ENCODE measurements at places on chromosomes 12 and 14. TPM values are rescaled to one million over a fixed set of nuclear protein-coding genes. Genes with fewer than 3 reads are reported as not detected.

Gene PRICKLE1
- total RNA-seq: 69.0 TPM

DNA sequence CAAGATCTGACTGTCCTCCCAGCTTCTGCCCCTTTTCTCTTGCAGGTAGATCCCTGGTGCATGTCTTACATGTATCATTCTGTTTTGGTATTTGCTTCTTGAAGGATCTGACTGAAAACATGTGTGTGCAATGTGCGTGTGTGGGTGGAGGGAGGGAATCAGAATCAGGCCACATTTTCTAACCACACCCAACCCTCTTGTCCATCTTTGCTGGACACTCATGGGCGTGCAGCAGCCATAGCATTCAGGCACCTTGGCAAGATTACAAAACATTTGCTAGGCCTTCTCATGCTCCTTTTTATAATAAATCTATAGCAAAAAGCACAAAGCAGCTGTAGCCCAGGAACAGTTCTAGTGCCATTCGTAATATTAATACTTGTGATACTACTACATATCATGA is 233.6 kb upstream of the E2F7 start:
- H3K27me3 ChIP-seq: no peaks in the 10 kb centered on the region
- DNase-seq: no peak
- H3K36me3 ChIP-seq: no peaks in the 10 kb centered on the region
- no peak overlapping the region for H3K4me3 ChIP-seq

DNA sequence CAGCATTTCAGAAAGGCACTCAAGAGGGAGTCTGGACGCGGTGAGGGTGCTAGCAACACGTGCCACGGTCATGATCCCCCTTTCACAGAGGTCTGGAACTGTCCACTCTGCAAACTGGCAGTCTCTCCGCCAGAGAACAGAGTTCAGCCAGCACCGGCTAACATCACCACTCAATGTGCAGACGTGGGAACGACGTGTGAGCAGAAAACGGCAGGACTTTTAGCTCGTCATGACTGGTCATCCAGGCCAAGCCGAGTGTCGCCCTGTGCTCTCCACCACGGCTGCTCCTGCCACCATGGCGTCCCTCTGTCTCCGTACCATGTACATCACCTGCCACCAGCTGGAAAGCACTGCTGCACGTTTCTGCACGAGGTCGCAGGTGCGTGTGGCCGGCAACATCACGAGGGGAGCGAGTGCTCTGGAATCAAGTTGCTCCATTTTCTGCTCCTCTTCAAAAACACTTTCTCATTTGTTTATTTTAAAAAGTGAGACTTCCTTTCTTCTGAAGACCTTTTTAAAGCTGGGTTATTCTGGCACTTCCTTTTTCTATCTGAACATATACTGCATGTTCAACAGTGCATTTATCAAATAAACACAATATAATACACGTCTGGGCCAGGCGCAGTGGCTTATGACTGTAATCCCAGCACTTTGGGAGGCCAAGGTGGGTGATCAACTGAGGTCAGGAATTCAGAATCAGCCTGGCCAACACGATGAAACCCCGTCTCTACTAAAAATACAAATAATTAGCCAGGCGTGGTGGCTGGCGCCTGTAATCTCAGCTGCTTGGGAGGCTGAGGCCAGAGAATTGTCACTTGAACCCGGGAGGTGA is 28.0 kb downstream of the SLC15A4 start:
- peak; percentile 24 for DNase-seq
- H3K4me3 ChIP-seq: no peak overlapping the region
- no peak overlapping the region for H3K27ac ChIP-seq
- peaks cover 8% of the 10 kb centered on the region for H3K36me3 ChIP-seq

DNA sequence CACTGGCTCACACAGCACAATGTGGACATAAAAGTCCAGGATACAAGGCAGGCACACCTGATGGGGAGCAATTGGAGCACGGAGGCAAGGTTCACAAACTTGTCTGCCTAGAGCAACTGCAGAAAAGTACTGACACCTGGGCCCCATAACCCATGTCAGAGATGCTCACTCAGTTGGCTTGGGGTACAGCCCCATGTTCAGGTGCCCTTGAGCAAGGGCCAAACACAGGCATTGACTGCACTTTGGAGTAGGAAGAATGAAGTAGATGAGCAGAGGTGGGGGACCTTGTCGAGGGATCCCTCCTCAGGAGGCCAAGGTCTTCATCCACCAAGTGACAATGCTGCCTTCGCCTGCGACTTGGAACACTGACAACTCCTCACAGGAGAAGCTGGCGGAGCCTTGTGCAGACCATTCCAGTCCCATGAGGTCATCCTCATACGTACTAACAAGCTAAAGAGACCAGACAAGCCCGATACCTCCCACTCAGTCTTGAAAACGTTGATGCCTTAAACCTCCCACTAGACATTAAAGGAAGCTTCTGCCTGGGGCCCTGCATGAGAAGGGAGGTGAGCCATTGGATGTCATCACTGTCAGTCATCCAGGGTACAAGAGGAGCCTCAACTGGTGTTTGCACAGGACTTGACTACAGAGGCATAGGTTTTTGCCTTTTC is 42.5 kb upstream of the C14orf180 start:
- H3K27ac ChIP-seq: no peak overlapping the region
- H3K36me3 ChIP-seq: no peaks in the 10 kb centered on the region
- no peak overlapping the region for H3K4me3 ChIP-seq
- no peak for DNase-seq
- peaks cover 4% of the 10 kb centered on the region for H3K27me3 ChIP-seq
- H3K4me1 ChIP-seq: no peaks in the 10 kb centered on the region

- H3K4me3 ChIP-seq: no peak within 1 kb of the TSS
- H3K4me1 ChIP-seq: peaks cover 16% of the 10 kb centered on the region
- no peaks in the 10 kb centered on the region for H3K27me3 ChIP-seq
- no peaks in the 10 kb centered on the region for H3K36me3 ChIP-seq
Measured at GRCh38 chr12:10307630-10308029, at the start of gene KLRD1. KLRD1 (plus strand) TSS chr12:10307870; CDS start chr12:10308078, 208 bp downstream.

- no peak overlapping the region for H3K4me3 ChIP-seq
- no peaks in the 10 kb centered on the region for H3K27me3 ChIP-seq
- no peaks in the 10 kb centered on the region for H3K36me3 ChIP-seq
Measured at GRCh38 chr12:129373746-129374145, 520.5 kb downstream of the GLT1D1 start.

DNA sequence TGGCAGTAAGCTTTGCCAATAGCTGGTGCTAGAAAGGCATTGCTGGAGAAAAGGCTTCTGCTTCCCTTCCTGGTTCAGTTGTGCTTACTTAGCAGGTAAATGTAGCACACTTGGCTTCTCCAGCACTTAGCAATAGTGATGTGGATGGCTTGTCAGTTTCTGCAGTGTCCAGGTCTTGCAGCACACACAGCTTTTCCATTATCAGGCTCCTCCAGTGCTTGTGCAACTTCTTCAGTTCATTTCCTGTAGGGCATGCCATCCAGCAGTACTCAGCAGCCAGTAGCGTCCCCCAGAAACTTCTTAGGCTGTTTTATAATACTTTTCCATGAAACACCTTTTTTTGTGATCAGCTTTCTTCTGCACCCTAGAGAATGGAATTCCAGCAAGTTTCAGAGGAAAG is 154.6 kb downstream of the SLC6A15 start:
- H3K27ac ChIP-seq: no peak overlapping the region
- H3K4me3 ChIP-seq: no peak overlapping the region
- no peak for DNase-seq
- no peaks in the 10 kb centered on the region for H3K27me3 ChIP-seq
- no peaks in the 10 kb centered on the region for H3K36me3 ChIP-seq

DNA sequence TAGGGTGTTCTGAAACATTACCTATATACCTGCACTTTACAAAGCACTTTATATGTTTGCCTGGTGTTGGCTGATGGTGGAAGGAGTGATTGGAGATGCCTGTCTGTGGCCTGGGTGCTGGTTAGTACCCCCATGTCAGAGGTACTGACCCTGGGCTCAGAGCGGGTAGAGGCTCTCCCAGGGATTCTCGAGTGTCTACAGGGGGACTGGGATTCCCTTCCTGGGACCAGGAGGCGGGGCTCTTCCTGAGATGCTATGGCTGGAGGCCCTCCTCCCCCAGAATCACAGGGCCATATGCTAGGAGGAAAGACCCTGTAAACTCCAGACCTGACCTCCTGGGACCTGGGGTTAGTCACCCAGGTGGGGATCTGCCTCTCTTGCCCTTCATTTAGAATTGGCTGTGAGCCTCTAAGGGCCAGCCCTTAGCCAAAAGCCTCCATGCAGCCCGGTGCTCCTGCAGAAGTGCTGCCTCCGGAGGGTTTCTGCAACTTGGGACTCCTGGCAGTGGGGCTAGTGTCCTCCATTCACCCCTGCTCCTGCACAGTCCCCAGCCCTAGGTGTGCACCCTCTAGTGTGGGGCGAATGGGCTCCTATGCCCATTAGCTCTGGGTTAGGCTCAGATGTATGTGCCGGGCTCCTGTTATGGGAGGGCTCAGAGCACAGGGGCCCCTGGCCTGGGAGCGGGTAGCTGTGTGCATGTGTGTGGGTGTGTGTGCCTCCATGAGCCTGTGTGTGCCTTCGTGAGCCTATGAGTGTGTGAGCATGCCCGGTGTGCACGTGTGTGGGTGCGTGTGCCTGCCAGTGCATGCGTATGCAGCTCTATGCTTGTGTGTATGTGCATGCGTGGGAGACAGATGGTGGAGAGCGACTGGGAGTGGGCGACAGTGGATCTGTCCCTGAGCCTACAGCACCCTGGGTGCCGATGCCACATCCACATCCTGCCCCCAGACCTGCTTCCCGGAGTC is 36.6 kb downstream of the RTL1 start:
- H3K27me3 ChIP-seq: no peaks in the 10 kb centered on the region
- DNase-seq: no peak
- H3K4me3 ChIP-seq: no peak overlapping the region
- H3K27ac ChIP-seq: no peak overlapping the region
- H3K36me3 ChIP-seq: peaks cover 19% of the 10 kb centered on the region

Measured in endothelial cell of umbilical vein (primary cell).